ENCODE measurements at places on chromosomes 1 and 21.

- no peak for DNase-seq
Observed at GRCh38 chr1:41846625-41847405, 71.9 kb downstream of the HIVEP3 start.

DNA sequence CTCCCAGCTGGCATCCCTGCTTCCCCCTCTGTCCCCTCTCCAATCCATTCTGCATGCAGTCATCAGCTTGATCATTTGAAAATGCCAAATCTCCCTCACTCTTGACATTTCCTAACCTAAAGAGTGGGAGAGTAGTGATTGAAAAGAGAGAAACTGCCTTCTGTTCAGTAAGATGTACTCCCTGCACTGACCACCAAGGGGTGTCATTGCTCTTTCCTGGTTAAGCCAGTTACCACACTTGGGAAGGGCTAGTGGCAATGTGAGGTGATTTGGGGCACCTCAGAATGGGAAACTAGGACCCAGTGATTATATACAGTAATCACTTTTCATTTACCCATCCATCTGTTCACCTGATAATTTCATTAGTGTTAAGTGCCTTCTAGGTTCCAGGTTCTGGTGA is 6.9 kb upstream of the TMEM269 start:
- peak; percentile 54 for DNase-seq

DNA sequence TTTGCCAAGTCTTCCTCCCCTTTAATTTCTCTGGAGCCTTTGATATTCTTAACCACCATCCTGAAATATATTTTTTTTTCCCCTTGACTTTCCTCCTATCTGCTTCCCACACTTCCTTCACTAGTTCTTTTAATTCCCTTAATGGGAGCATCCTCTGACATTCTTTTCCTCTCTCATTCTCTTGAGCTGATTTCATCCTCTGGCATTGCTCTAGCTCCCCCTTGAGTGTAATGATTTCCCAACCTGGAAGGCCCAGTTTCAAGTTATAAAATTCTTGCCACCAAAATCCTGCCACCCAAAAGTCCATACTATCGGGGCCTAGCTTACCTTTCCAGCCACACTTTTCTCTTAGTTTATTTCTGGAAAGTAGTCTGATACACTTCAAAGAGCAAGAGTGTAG is 39.5 kb upstream of the UBE2U start:
- DNase-seq = no peak

GRCh38 chr21:39422527-39423241 is 22.9 kb downstream of the LCA5L start:
- DNase-seq = peak; percentile 40

- DNase-seq = no peak
Observed at GRCh38 chr1:216937491-216937890, 214.3 kb upstream of the ESRRG start.

DNA sequence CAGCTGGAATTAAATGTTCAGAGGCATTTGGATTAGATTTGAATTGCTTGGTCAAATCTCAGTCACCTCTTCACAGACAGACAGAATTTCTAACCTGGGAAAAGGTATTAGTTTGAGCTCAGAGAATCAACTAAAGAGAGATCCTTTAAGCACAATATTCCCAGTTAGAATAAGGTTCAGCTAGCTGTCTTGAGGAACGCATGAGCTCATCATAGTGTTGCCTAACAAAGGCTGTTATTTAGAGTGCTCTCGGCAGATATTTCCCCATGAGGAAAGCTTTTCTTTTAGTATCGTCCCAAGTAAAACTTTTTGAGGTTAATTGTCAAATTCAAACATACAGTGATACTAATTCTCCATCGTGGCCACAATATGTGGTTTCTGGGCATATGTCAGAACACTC is 269.9 kb downstream of the HLX start:
- DNase-seq = no peak

- no peak for DNase-seq
Observed at GRCh38 chr1:220817907-220818306, 31.2 kb downstream of the MTARC1 start.

- peak; percentile 10 for DNase-seq
Observed at GRCh38 chr1:225476100-225476511, 48.3 kb upstream of the LBR start.

DNA sequence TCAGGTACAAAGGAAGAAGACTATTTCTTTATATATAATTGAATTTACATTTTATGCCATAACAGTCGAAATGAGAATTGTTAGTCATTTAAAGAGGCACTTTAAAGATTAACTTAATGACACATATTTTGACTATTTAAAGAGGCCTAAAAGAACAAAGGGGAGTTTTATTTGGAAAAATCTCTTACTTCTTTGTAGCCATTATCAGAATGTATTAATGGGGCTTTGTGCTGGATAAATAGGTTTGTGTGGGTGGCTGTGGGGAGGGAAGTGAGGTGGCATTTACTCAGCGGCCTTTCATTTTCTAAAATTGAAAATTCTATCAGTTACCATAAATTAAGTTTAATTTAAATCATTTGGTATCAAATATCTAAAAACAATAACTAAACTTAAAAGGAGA is 462.2 kb upstream of the CXADR start:
- DNase-seq = no peak

- DNase-seq = no peak
Observed at GRCh38 chr1:35371506-35371905, 103.0 kb downstream of the ZMYM4 start.

GRCh38 chr1:185426848-185427247 is 109.8 kb upstream of the IVNS1ABP start:
- DNase-seq = no peak

- no peak for DNase-seq
Observed at GRCh38 chr1:48889082-48889481, 112.4 kb upstream of the BEND5 start.

DNA sequence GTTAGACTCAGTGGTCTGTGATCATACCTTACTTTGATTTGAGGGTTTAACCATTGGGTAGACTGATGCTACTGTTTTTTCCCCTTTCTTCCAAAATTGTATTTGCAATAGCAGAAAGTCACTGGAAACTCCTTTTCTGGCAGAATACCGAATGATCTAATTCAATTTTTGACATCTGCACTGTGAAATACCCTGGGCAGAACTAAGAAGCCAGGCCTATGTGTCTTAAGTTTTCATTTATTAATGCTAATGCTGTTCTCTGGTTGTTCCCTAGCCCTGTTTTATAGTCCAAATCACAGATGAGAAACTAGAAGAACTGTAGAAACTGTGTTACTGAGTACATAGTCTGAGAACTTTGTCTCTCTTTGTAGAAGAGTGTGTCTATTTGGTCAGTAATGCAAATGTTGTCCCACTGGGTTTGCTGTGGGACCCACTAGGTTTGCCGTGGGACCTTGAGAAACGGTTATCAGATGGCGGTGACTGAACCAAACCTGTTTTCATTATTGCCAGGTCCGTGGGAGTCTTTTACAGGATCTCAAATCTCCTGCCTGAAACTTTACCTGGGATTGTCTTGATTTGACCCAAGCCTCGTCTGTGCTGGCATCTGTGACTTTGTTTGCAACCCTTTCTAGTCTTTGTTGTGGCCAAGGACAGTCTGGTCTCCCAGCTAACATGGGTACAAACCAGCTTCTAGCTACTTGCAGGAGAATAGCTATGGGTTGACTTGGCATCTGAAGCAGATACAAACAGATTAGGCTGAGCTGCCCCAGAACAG is 41.4 kb downstream of the PEX14 start:
- no peak for DNase-seq

DNA sequence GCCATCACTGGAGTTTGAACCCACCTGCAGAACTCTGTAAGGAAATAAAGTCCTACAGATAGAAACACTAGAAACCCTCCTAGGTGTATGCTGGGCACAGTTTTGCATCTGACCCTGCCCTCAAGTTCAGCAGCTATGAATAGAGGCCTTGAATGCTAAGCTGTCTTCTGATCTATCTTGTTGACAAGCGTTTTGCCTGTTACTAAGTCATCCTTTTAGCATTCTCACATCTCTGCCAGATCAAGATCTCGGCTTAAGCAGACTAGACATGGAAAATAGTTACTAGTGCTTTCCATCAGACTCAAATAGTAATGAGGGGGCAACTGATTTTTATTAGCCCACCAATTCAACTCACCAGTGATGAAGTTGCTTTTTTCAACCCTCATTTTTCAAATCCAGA is 10.5 kb downstream of the TBX15 start:
- no peak for DNase-seq

DNA sequence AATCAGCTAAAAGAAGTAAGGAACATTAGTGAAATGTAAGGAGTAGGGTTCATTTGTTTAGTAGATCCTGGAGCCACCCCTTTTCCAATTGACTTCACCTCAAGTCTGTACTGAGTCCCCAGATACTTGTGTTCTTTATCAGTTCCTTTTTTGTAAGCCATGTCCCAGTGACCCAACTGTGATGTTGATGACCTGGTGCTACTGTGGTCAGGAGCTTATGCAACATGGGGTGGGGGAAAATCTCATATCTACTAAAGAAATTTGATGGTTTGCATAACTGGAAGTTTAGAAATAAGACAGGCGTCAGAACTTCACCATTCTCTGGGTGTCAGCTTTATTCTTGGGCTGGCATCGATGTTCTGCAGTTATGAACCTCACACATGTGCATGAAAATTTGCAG is 120.5 kb downstream of the LRRC7 start:
- DNase-seq = no peak

GRCh38 chr1:95323123-95323522 is 89.1 kb downstream of the RWDD3 start:
- DNase-seq = no peak

GRCh38 chr1:111174070-111174469 is 26.4 kb downstream of the DENND2D start:
- DNase-seq = no peak

GRCh38 chr1:41381692-41382479 is 20.7 kb downstream of the FOXO6 start:
- peak; percentile 60 for DNase-seq

DNA sequence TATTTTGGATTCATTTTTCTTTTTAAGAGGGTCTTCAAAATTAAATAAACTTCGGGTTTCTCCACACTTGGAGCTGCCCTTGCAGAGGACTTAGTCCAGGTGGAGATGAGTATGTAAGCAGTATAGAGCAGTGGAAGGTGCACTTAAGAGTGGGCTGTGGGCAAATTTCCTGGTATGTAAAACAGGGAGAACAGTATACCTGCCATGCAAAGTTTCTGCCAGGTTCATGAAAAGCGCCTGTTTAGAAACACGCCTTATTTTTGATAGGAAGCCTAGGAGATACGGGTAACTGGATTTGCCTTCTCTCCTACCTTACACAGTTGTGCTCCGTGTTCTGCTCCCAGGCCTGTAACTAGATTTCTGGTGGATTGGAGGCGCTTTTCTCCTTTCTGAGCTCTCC is 1.2 kb downstream of the KDM4A start:
- DNase-seq = no peak

DNA sequence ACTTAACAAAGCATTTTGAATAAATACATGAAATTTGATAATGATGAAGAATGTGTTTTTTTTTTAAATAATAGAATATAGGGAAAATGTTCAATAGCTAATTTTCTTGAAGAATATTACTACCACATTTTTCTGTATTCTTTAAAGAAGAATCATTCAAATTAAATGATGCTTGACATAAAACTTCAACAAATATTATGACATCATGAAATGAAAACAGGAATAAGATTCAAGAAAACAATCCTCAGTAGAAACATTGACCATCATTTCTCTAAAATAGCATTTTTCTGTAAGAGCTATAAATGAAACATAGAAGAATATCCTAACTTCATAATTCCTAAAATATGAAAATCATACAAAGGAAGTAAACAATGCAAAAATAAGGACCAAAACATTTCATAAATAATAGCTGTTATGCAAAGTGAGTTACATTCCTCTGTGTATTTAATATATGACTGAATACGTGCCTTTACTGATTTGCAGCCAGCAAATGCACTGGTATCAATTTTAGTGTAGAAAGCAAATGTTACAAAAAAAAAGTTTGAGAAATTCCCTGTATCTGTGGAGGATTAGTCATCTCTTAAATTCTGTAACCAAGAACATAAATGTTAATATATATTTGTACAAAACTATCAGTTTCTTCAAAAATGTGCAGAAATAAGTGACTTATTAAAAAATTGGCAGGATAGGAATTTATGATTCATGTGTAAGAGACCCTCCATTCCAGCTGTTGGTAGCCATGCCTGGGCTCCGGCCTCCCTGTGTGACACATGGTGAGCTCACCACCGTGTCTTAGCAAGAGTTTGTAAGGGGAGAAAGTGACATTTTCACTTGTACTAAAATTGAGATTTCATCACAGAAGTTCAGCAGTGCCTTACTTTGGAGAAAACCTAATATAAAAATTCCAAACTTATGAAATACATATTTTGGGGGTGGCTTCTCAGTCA is 15.0 kb upstream of the PTPN14 start:
- no peak for DNase-seq

DNA sequence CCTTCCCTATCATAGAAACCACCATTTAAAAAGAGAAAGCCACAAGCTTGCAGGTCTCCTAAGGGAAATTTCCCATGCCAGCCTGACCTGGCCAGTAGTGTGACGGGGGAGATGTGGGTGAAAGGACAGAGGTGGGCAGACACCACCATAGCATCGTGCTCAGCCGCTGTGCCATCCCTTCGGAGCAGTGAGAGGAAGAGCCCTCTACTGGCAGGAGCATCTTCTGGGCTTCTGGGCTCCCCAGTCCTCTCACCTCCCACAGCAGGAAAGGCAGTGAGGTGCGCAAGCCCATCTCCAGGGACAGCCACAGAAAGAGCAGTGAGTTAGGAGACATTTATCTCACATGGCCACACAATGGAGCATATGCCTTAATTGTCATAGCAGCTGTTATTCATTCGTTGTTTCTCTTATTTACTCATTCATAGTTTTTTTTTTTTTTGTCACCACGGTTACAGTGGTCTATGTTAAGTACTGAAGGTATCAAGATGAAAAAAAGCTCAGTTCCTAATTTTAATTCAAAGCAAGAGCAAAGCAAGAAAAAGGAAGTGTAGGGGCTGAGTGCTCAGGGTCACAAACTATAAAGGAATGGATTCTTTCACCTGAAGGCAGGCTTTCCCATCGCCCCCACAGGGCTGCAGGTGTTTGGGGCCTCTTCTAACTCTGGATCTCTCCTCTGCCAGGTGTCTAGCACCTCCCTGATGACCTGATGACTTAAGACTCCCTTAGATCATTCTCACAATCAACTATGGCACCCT is 48.8 kb upstream of the CAMK1G start:
- no peak for DNase-seq

GRCh38 chr1:93904228-93904627 is 5.0 kb downstream of the GCLM start:
- no peak for DNase-seq

GRCh38 chr1:17569200-17570139 is 30.0 kb downstream of the ARHGEF10L start:
- DNase-seq = no peak

GRCh38 chr1:6359216-6360116 is 34.1 kb downstream of the ACOT7 start:
- peak; percentile 79 for DNase-seq

GRCh38 chr1:94926126-94926914 is 590 bp downstream of the CNN3 start:
- peak; percentile 67 for DNase-seq

DNA sequence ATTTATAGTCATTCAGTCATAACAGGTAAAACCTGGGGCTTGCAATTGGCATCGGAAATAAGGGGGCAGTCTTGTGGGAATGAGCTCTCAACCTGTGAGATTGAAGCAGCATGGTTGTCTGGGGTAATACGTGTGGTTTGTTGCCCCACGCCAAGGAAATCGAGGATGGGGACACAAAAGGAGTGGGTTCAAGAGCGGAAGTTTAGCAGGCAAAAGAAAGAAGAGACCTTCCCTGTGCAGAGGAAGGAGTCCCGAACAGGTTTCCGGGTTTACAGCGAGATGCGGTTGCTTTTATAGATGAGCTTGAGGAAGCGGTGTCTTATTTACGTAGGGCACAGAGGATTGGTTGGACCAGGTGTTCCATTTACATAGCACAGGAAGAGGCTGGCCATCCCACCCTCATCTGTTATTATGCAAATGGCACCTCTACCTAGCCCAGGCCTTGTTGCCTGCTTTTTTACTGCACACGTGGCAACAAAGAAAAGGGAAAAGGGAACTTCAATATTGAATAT is 37.3 kb downstream of the IFNAR1 start:
- DNase-seq = no peak
